Stimulated activated CD4-positive, alpha-beta T cell treated with anti-CD3 and anti-CD28 coated beads, Interleukin-2, amount 100 ng/mL, for 4 hours (primary cell): ENCODE measurements at places on chromosomes 7 and 10.

DNA sequence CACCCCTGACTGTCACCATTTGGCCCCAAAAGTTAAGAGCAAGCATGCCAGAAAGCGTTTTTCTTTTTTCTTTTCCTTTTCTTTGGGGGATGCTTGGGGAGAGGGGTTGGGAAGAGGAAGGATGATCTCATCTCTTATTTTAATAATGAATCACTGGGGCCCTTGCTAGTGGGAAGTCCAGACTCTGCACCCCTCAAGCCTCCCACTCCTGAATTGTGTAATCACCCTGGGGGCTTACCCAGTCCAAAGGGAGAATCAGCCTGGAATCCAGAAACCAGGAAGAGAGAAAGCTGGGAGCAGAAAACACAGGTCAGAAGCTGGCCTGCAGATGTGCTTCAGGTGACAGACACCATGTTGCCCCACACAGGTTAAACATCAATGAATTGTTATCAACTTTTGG lies 14.7 kb upstream of the HABP2 start:
- DNase-seq: no peak

- DNase-seq: no peak
Measured at GRCh38 chr10:78781251-78781913, 287.4 kb upstream of the ZMIZ1 start.

- no peak for DNase-seq
Measured at GRCh38 chr7:101995121-101995520, 177.7 kb downstream of the CUX1 start.

DNA sequence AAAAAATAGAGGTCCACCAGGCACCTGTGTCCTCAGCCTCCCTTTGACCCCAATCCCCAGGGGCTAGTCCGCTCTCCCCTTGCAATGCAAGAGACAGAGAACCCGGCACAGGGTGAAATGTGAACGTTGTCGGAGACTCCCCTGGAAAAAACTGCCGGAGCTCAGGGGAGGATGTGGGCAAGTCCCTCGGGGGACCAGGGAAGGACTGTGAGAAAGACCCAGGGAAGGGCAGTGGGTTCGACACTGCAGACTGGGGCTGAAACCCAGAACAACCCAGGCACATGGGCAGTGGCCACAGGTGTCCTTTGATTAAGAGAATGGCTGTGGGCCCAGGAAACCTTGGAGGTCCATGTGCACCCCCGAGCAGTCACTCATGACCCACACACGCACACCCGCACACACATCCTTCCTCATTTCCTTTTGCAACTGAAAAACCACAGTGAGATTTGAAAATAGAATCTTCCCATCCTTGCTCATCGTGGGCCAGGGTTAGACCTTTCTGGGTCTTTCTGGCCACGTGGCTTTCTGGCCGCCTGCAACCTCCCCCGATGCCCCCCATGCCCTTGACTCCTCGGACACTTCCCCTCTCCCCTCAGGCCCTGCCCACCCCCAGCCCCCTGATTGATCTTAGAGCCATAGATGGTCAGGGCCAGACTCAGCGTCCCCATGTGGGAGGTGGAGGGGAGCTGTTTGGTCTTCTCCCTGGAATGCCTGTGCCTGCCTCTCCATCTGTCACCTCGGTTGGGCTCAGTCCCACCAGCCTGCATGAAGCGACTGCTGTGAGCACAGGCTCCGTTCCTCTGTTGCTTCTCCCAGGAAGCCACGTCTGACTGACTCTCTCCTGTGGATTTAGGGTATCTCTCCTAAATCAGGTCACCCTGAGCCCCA lies 7.9 kb downstream of the LAT2 start:
- DNase-seq: no peak

DNA sequence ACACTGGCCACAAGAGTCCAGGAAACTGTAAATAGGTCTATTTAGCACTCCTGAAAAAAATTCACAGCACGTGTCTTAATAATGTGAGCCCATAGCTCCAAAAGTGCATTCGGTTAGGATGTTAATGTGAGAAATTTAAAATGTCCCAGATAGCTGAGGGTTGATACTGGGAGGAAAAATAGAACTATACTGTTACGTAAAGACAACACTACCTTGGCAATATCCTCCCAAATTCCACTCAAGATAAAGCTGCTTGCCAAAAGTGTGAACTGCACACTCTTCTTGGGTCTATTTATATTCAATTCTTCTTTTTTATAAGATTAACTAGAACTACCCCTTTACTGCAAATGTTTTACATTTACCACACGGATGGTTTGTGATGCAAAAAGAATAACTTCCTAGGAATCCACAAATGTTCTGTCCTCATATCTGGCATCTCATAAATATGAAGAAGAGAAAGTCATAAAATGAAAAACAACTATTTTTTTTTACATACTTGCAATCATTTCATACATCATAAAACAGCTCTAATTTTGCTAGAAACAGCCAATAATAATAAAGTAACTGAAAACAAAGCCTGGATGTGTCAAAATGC lies 10.4 kb downstream of the RAB11FIP2 start:
- DNase-seq: no peak

- DNase-seq: no peak
Measured at GRCh38 chr10:58173391-58173790, 94.3 kb downstream of the IPMK start.

DNA sequence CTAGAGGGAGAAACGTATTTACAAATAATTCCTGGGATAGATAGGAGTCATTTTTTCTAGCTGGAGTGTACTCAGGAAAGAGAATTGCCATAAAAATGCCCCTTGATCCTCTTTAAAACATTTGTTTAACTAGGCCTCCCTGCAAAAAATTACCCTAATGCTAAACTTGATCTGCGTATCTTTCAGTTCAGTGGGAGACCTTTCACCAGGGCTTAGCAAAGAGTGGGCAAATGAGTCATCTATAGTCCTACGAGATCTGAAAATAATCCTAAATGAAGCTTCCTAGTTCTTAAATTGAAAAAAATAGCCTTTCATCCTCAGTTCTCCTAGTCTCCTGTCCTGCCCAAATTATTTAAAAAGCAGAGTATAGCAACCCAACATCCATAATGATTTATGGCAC lies 198.6 kb upstream of the FRMD4A start:
- DNase-seq: no peak

- no peak for DNase-seq
Measured at GRCh38 chr7:123183431-123183830, 16.3 kb downstream of the SLC13A1 start.

DNA sequence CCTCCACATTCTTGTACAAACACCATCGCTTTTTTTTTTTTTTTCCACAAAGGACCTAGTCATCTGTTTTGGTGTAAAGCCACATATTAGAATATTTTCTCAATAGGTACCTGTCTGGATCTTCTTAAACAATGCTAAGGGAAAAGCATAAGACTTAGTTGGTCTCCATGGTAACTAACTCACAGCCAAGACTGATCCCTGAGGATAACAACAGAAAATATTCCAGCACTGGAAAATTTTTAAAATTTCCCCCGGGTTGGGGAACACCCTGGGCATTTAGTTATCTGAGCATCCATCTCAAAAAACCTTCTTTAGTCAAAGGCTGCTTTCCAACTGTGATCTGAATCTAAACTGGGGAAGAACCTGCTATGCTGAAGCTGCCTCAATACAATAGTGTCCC lies 43.7 kb upstream of the CCDC6 start:
- DNase-seq: no peak

- no peak for DNase-seq
Measured at GRCh38 chr10:14293526-14293925, 37.2 kb downstream of the FRMD4A start.

DNA sequence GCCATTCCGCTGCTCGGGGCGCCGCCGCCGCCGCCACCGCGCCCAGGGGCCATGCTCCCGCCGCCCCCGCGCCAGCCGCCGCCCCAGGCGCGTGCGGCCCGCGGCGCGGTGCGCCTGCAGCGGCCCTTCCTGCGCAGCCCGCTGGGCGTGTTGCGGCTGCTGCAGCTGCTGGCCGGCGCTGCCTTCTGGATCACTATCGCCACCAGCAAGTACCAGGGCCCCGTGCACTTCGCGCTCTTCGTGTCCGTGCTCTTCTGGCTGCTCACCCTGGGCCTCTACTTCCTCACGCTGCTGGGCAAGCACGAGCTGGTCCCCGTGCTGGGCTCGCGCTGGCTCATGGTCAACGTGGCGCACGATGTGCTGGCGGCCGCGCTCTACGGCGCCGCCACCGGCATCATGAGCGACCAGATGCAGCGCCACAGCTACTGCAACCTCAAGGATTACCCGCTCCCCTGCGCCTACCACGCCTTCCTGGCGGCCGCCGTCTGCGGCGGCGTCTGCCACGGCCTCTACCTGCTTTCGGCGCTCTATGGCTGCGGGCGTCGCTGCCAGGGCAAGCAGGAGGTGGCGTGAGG lies 383 bp downstream of the MARVELD1 start:
- DNase-seq: no peak

- no peak for DNase-seq
Measured at GRCh38 chr7:91434836-91435235, 170.6 kb downstream of the FZD1 start.

DNA sequence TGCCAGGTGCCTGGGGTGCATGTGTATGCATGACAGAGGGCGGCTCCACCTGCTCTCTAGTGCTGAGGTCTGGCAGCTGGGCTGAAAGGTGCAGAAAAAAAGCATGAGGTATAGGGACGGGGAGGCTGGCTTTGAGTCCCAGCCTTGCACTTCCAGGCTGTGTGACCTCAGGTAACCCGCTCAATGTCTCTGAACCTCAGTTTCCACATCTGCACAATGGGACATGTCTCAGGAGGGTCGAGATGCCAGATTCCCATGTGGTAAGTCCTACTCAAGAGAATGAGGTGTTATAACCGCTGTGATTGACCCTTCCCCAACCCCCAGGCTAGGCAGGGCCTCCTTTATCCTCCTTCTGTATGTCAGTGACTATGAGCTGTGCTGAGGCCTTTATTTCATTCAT lies 48.8 kb downstream of the ARHGAP22 start:
- DNase-seq: no peak

DNA sequence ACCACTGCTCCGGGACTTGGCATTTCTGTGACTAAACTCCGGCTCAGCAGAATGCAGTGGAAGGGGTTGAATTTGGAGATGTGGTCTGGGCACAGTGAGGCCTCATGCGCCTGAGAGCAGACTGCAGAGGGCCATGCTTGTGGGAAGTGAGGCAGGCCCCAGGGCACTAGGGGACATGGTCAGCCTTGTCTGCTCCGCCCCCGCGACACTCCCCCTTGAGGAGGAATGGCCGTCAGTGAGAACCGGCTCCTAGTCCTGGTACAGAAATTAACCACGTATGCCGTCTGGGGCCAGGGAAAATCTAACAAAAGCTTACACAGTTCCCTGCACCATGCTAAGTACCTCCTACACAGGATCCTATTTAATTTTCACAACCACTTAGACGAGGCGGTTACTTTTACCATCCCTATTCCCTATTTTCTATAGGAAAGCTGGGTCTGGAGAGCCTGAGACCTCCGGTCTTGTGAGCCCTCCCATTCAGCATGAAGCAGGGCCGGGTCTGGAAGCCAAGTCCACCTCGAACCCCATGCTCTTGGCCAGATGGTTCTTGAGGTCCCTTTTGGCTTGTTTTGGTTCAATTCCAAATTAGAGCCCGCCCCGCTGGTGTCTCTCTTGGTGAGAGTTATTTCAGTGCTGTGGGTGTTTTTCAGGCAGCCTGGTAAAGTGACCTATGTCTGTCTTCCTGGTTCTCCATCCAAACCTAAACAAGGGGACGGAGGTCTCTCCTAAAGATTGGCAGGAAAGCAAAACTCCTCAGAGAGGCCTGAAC lies 87.7 kb upstream of the PITRM1 start:
- DNase-seq: no peak

- peak; percentile 9 for DNase-seq
Measured at GRCh38 chr7:27901028-27901760, 161.2 kb downstream of the TAX1BP1 start.

- no peak for DNase-seq
Measured at GRCh38 chr10:47381103-47381395, 3.0 kb downstream of the ZNF488 start.

DNA sequence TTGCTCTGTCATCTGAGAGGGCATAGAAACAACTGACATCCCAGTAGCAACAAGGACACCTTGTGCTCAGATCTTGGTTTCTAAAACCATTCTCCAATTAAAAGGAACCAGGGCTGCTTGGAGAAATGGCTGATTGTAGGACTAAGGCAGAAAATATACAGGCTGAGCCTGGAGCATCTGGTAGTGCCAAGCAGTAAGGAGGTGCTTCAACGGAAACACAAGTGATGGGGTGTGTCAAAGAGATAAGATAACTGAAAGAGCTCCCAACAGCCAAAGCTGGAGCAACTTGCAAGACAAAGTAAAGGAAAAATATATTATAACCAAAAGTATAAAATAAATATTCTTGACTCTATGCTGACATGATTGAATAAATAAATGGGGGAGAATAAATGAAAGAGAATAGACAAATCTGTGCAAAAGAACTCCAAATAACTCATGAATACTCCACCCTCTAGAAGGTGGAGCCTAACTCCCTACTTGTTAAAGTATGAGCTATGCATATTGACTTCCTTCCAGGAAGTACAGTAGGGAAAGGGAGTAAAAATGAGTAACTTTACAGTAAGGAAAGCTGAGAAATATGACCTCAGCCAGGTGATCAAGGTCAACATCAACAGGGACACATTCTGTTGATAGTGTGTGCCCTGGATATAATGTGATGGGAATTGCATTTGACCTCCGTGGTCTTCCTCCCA lies 162.4 kb downstream of the NOC3L start:
- no peak for DNase-seq

GRCh38 chr7:137146012-137146455 lies 197.5 kb downstream of the PTN start:
- DNase-seq: no peak

DNA sequence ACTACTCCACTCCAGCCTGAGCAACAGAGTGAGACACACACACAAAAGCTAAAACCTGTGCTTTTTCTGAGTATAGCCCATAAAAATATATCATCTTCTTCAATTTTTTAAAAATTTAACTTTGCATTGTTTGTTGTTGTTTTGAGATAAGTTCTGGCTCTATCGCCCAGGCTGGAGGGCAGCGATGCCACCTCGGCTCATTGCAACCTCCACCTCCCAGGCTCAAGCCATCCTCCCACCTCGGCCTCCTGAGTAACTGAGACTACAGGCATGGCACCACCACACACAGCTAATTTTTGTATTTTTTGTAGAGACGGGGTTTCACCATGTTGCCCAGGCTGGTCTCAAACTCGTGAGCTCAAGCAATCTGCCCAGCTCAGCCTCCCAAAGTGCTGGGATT lies 14.3 kb upstream of the TLX1 start:
- DNase-seq: no peak

GRCh38 chr7:20700453-20701227 lies 85.2 kb downstream of the ABCB5 start:
- DNase-seq: no peak

GRCh38 chr10:127392351-127393235 lies 156.5 kb upstream of the NPS start:
- DNase-seq: no peak

GRCh38 chr10:85448716-85449115 lies 917.9 kb downstream of the GRID1 start:
- no peak for DNase-seq

- DNase-seq: no peak
Measured at GRCh38 chr7:78516450-78516849, 717.9 kb downstream of the PHTF2 start.
